ENCODE measurements at places on chromosomes 16 and 17. TPM values are rescaled to one million over a fixed set of nuclear protein-coding genes. Genes with fewer than 3 reads are reported as not detected.

- H3K27ac ChIP-seq: no peak overlapping the region
- H3K36me3 ChIP-seq: peaks cover 10% of the 10 kb centered on the region
- no peak for DNase-seq
- H3K27me3 ChIP-seq: no peaks in the 10 kb centered on the region
- no peaks in the 10 kb centered on the region for H3K4me1 ChIP-seq
These were observed 83.3 kb downstream of the ABHD15 start for GRCh38 chr17:29483503-29483902.

GRCh38 chr17:44827863-44828262 is 2.2 kb downstream of the GJC1 start:
- no peak overlapping the region for H3K4me3 ChIP-seq
- H3K27me3 ChIP-seq: peaks cover 32% of the 10 kb centered on the region
- H3K36me3 ChIP-seq: no peaks in the 10 kb centered on the region
- no peak overlapping the region for H3K27ac ChIP-seq
- peaks cover 6% of the 10 kb centered on the region for H3K4me1 ChIP-seq
- no peak for DNase-seq

IRX5 gene
- 23.5 TPM for total RNA-seq

GRCh38 chr16:78170494-78170933 is 71.1 kb downstream of the WWOX start:
- no peak overlapping the region for H3K27ac ChIP-seq
- DNase-seq: no peak
- no peaks in the 10 kb centered on the region for H3K4me1 ChIP-seq
- no peak overlapping the region for H3K4me3 ChIP-seq

CYGB gene
- total RNA-seq: 2.2 TPM

DNA sequence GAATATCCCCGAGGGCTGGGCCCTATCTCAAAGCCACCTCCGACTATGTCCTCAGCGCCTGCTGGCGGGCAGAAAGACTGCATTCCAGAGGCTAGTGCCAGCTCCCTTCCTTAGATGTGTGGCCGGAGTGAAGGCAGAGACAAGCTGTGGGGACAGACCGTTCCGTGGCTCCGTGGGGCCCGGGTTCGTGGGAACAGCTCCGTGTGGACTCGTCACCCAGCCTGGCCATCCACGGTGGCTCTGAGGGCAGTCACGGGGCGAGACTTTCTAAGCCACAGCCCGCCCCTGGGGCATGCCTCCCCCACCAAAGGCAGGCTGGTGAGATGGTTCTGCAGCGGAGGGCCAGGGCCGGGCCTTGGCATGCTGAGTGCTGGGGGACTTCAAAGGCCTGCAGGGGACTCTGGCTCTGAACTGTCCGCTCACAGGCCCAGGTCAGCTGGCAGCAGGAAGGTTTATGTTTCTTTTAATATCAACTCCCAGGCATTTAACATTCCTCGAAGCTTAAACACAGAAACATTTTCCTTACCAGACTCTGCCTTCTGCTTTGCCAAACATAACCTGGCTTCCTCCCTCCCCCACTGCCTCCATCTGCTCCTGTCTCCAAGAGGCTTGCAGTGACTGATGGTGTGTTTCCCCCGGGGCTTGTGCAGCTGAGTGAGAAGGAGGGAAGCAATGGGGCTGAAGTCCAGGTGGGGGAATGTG is 50.4 kb downstream of the TIMM22 start:
- H3K4me3 ChIP-seq: no peak overlapping the region
- peaks cover 24% of the 10 kb centered on the region for H3K36me3 ChIP-seq
- H3K27me3 ChIP-seq: no peaks in the 10 kb centered on the region
- peak overlapping the region; percentile 80 for H3K27ac ChIP-seq

- no peaks in the 10 kb centered on the region for H3K36me3 ChIP-seq
- no peak overlapping the region for H3K4me3 ChIP-seq
These were observed 48.1 kb downstream of the MARF1 start for GRCh38 chr16:15594711-15595320.

GRCh38 chr16:75927810-75928209 is 201.5 kb upstream of the CPHXL start:
- no peak for DNase-seq
- no peak overlapping the region for H3K4me3 ChIP-seq
- H3K36me3 ChIP-seq: no peaks in the 10 kb centered on the region
- no peaks in the 10 kb centered on the region for H3K4me1 ChIP-seq
- no peaks in the 10 kb centered on the region for H3K27me3 ChIP-seq

- H3K4me3 ChIP-seq: no peak overlapping the region
- H3K36me3 ChIP-seq: no peaks in the 10 kb centered on the region
- H3K4me1 ChIP-seq: no peaks in the 10 kb centered on the region
These were observed 207.8 kb upstream of the WSCD1 start for GRCh38 chr17:5862395-5862794.

DNA sequence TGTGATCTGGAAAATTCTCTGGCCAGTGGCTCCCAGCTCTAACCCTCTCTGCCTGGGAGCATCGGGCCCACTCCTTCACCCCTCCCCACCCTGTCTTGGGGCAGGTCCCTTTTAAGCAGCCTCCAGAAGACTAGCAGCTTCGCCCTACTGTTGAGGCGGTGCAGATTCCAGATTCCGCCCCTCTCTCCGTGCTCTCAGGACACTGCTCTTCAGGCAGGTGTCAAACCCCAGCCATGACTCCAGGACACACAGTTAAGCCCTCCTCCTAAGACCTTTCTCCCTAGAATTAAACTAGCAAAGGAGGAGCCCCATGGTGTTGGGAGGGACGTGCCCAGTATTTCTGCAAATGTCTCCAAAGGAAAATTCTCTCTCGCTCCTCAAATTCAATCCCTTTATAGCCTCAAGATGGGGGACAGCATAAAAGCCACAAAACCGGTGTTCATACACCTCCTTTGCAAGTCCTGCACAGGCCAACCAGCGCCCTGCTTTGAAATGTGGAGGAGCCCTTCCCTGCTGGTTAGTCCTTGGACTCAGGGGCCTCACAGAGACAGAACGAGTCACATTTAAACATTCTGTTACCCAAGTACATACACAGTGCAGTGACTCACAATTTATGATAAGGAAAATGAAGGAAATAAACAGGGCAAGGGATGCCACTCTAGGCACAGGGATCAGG is 7.2 kb downstream of the LPO start:
- H3K36me3 ChIP-seq: no peaks in the 10 kb centered on the region
- no peak overlapping the region for H3K27ac ChIP-seq
- peaks cover 3% of the 10 kb centered on the region for H3K27me3 ChIP-seq
- H3K4me3 ChIP-seq: no peak overlapping the region
- no peak for DNase-seq
- peaks cover 8% of the 10 kb centered on the region for H3K4me1 ChIP-seq

GAST gene
- not detected for total RNA-seq

DNA sequence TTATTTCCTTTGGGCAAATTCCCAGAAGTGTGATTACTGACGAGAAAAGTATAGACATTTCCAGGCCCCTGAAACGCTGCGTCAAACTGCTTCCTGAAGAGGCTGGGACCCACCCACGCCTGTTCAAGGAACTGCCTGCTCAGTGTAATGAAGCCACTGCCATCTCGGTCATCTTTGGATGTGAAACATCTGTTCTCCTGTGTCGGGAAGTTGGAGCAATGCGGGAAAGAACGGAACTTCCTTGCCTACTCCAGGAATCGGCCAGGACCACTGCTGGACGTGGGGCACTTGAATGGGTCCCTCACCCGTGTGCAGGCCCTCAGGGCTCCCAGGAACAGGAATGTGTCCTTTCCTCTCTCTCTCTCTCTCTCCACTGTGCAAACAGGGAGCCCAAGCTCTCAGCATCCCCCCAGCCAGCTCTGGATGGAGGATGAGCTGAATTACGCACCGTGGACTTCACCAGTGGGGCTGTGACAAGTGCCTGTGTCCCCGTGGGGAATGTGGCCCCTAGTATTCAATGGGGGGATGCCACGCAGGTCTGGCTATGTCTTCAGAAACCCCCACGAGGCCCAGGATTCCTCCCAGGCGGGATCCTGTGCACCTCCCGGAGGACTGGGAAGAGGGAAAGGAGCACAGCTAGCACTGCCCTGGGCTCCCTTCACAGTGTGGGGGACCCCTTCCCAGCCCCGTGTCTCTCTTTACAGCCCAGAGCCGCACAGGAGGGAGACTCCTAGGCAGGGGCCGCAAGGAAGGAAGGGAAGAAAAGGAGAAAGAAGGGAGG is 18.3 kb upstream of the LITAF start:
- H3K4me1 ChIP-seq: peaks cover 44% of the 10 kb centered on the region
- H3K36me3 ChIP-seq: no peaks in the 10 kb centered on the region
- no peak overlapping the region for H3K4me3 ChIP-seq
- no peaks in the 10 kb centered on the region for H3K27me3 ChIP-seq
- DNase-seq: no peak

DNA sequence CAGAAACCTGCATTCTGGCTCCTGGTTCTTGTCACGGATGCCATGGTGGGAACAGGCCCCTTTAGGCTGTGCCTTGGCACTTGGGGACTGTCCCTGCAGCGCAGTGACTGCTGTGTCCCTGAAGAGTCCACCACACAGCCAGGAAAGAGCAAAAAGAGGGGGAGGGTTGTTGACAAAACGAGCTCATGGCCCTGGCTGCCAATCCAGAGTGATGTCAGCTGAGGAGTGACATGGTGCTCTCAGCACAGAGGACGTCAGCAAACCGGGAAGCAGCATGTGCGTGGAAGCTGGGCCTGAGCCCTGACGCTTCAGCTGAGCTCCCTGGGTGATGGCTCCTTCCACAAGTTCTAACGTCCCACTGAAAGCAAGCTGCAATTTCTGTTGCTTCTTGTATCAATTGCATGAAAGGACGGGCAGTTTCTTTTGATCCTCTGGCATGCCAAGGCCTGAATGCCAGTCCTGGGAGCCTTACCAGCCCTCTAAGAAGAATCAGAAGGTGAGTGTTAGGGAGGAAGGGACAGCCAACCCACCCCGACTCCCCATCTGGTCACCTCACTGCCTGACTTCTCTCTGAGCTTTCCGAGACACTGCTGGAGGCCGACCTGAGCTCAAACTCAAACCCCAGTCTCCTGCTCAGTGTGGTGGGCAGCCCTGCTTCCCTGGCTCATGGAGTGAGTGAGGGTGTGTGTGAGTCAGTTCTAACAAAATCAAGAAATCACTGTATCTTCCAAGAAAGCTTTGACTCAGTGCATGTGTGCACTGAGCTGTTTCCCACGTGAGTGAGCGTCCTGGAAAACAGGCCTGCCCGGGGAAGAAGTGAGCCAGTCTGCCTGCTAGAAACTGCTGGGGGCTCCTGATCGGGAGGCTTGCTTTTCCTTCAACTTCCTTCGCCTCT is 14.7 kb upstream of the WNT3 start:
- no peaks in the 10 kb centered on the region for H3K36me3 ChIP-seq
- peak overlapping the region; percentile 44 for H3K27ac ChIP-seq
- peaks cover 13% of the 10 kb centered on the region for H3K4me1 ChIP-seq
- no peak overlapping the region for H3K4me3 ChIP-seq
- no peaks in the 10 kb centered on the region for H3K27me3 ChIP-seq

DNA sequence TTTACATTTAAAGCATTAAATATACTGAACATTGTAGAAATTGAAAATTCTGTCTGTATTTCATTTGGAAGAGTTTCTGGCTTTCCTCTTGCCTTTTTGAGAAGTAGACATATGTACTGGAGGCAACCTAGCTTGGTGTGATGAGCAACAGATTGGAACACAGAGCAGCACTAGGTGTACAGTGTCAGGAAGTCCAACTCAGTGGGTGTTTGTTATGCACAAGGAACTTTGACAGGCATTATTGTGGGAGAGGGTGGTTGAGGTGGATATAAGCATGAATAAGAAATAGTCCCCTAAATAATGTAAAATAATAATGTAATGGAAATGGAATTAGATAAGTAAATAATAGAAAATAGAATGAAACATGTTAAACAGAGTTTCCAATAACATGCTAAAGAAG is 58.1 kb downstream of the PPM1E start:
- no peaks in the 10 kb centered on the region for H3K4me1 ChIP-seq
- no peak overlapping the region for H3K27ac ChIP-seq
- H3K36me3 ChIP-seq: no peaks in the 10 kb centered on the region
- no peak for DNase-seq

GRCh38 chr16:1167276-1168107 is 14.6 kb downstream of the CACNA1H start:
- peak overlapping the region; percentile 88 for H3K27ac ChIP-seq
- H3K36me3 ChIP-seq: no peaks in the 10 kb centered on the region
- H3K4me1 ChIP-seq: peaks cover 25% of the 10 kb centered on the region
- no peak for DNase-seq
- H3K4me3 ChIP-seq: no peak overlapping the region

ZNF597 gene
- 0.68 TPM for total RNA-seq

DNA sequence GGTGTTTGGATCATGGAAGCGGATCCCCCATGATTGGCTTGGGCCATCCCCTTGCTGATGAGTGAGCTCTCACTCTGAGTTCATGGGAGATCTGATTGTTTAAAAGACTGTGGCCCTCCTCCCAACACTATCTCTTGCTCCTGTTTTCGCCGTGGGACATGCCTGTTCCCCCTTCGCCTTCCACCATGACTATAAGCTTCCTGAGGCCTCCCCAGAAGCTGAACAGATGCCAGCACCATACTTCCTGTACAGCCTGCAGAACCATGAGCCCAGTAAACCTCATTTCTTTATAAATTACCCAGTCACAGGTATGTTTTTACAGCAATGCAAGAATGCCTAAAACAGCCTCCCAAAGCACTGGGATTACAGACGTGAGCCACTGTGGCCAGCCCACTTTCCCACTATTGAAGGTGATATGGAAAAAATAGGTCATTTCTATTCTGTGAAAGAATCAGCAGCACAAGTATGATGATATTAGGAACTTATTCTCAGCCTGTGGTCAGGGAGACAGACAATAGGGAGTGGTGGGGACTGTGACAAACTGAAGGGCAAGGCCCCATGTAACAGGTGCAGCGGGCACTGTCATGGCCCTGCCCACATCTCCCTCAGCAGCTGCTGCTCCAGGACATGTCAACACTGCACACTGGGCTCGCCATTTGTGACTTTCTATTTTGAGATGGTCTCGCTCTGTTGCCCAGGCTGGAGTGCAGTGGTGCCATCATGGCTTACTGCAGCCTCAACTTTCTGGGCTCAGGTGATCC is 33.7 kb upstream of the LITAF start:
- no peaks in the 10 kb centered on the region for H3K27me3 ChIP-seq
- no peak overlapping the region for H3K4me3 ChIP-seq
- no peak overlapping the region for H3K27ac ChIP-seq

DNA sequence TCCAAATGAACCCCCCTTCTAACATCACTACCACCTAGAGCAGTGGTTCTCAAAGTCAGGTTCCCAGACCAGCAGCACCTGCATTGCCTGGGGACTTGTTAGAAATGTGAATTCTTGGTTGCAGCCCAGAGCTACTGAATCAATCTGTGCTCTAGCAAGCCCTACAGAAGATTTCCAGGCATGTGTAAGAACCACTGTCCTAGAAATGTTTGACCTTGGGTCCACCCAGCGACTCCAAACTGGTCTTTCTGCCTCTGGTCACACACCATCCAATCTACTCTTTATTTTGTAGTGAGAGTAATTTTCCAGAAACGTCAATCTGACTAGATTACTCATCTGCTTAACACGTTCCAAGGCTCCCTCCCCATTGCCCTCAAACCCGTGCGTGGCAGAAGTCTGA is 169.9 kb downstream of the HAPSTR1 start:
- no peak overlapping the region for H3K4me3 ChIP-seq
